Uterus (tissue), 4 donors: ENCODE measurements at places on chromosomes 5 and 9.

DNA sequence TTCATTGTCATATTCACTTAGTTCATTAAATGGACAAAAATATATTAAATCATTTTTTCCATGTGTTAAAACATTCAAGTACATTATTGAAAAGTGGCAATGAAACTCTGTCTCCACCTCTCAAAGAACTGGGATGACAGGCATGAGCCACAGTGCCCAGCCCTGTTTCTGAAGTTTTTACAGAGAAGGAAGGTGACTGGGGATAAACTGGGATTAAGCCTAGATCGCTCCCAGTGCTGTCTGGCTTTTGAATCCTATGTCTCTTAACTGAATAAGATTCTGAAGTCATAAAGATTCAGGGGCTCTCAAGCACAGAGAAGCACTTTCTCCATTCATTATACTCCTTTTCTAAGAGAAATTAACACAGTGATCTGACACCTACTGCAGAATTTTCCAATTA is 88.3 kb downstream of the SLC38A9 start:
- DNase-seq, result no peak
- no peaks in the 10 kb centered on the region for H3K27me3 ChIP-seq
- H3K36me3 ChIP-seq, result no peaks in the 10 kb centered on the region
- H3K27ac ChIP-seq, result no peak overlapping the region
- H3K4me1 ChIP-seq, result peaks cover 7% of the 10 kb centered on the region

GRCh38 chr9:120883608-120883996 is 6.6 kb upstream of the PHF19 start:
- H3K27me3 ChIP-seq, result no peaks in the 10 kb centered on the region
- H3K27ac ChIP-seq, result no peak overlapping the region
- no peak for DNase-seq
- H3K4me1 ChIP-seq, result no peaks in the 10 kb centered on the region
- H3K4me3 ChIP-seq, result no peak overlapping the region

DNA sequence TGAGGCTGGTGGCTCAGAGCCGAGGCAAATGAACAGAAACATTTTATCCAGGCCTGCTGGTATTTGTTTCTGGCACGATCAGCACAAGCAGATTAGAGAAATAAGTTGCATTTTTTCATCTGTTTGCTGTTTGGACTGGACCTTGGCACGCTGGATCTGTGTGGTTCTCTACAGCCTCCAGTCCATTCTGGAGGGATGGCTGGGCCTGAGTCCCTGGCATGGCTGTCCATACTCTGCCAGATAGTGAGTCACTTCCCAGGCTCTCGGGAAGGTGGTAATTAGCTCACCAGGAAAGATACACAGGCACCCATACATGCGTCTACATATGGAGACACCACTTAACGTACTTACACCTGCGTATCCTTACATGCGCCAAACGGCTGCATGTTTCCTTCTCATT is 78.6 kb downstream of the SPRY4 start:
- no peak overlapping the region for H3K27ac ChIP-seq
- no peaks in the 10 kb centered on the region for H3K27me3 ChIP-seq
- H3K4me1 ChIP-seq, result peaks cover 9% of the 10 kb centered on the region
- H3K36me3 ChIP-seq, result no peaks in the 10 kb centered on the region
- DNase-seq, result no peak

DNA sequence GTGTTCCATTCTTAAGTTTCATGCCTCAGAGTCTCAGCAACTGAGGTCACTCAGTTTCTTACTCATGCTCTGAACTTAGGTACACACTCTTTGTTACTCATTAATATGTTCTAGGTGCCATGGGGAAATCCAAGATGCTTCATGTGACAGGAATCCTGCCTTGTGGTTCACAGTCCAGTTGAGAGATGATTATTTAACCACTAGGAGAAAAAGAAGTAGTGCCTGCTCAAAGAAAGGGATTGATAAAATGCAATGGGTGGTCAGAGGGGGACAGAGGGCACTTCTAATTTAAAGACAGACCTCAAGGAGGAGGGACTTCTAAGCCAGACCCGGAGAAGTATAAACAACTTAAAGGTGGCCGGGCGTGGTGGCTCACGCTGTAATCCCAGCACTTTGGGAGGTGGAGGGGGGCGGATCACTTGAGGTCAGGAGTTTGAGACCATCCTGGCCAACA is 69.0 kb downstream of the UGCG start:
- H3K4me1 ChIP-seq, result no peaks in the 10 kb centered on the region
- no peaks in the 10 kb centered on the region for H3K27me3 ChIP-seq
- no peaks in the 10 kb centered on the region for H3K36me3 ChIP-seq

GRCh38 chr9:128928624-128929023 is 7.8 kb downstream of the PHYHD1 start:
- peak overlapping the region; percentile 34 for H3K27ac ChIP-seq
- no peak for DNase-seq
- no peaks in the 10 kb centered on the region for H3K36me3 ChIP-seq
- H3K4me1 ChIP-seq, result peaks cover 9% of the 10 kb centered on the region
- no peaks in the 10 kb centered on the region for H3K27me3 ChIP-seq

- H3K4me1 ChIP-seq, result no peaks in the 10 kb centered on the region
- DNase-seq, result no peak
- no peak overlapping the region for H3K4me3 ChIP-seq
- H3K36me3 ChIP-seq, result no peaks in the 10 kb centered on the region
- no peak overlapping the region for H3K27ac ChIP-seq
Observed at GRCh38 chr9:88193766-88194165, 55.5 kb upstream of the SPATA31C2 start.

GRCh38 chr5:73896097-73896496 is 270.1 kb downstream of the ARHGEF28 start:
- no peaks in the 10 kb centered on the region for H3K4me1 ChIP-seq
- no peaks in the 10 kb centered on the region for H3K36me3 ChIP-seq
- no peak for DNase-seq
- no peak overlapping the region for H3K27ac ChIP-seq

DNA sequence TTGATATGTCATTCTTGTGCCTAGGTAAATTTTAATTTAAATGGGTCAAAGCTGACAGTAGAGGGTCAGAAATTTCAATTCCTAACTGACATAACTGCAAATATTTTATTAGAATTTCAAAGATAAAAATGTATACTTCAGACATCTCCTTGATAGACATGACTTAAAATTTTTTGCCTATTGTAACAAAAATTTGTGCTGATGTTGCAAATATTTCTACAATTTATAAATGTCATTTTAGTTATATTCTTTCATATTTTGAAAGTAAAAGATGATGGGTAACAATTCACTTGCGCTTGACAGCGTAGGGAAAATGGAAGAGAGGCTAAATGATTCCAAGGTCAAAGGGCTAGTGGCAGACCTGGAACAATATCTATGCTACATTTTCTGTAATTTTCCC is 220.3 kb upstream of the ST8SIA4 start:
- H3K4me1 ChIP-seq, result no peaks in the 10 kb centered on the region
- no peak overlapping the region for H3K4me3 ChIP-seq
- no peaks in the 10 kb centered on the region for H3K27me3 ChIP-seq
- DNase-seq, result no peak

DNA sequence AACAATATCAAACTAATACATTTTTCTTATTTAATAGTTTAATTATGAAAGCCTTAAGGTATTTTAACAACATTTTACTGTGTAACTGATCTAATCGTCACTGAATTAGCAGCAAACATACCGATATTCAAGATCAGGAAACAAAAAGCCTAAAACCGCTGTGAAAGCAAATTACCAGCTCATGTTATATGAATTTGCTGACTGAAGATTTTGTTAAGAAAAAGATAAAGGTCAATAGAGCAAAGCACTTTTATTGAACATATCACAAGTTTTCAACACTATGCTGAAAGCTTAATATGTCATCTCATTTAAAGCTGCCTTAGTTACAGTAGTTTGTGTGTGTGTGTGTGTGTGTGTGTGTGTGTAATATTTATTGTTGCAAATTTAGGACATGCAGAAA is 1634.9 kb upstream of the NUDT12 start:
- no peaks in the 10 kb centered on the region for H3K4me1 ChIP-seq
- no peak for DNase-seq
- H3K27ac ChIP-seq, result no peak overlapping the region
- no peak overlapping the region for H3K4me3 ChIP-seq

DNA sequence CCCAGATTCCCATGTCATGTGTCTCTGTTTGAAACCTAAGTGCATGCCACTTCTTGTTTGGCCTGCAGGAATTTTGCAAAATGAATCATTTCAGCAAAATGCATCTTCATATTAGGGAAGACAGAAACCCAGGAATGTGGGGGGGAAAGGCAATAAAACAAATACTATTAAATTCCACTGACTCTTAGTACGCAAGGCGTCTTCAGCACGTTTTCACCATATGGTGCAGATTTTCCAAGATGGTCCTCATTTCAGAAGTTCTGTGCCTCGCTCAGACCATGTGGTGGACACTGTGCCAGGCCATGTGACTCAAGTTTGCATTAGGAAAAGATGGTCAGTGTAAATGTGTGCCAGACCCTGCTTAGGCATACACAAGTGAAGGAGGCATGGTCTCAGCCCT is 184.0 kb downstream of the ACTL7B start:
- H3K27me3 ChIP-seq, result no peaks in the 10 kb centered on the region
- no peaks in the 10 kb centered on the region for H3K36me3 ChIP-seq
- no peak overlapping the region for H3K4me3 ChIP-seq
- DNase-seq, result no peak

- H3K27ac ChIP-seq, result peak overlapping the region; percentile 93
- no peaks in the 10 kb centered on the region for H3K27me3 ChIP-seq
- no peaks in the 10 kb centered on the region for H3K4me1 ChIP-seq
- H3K36me3 ChIP-seq, result no peaks in the 10 kb centered on the region
Observed at GRCh38 chr9:4299005-4299795, 668 bp downstream of the GLIS3 start.

DNA sequence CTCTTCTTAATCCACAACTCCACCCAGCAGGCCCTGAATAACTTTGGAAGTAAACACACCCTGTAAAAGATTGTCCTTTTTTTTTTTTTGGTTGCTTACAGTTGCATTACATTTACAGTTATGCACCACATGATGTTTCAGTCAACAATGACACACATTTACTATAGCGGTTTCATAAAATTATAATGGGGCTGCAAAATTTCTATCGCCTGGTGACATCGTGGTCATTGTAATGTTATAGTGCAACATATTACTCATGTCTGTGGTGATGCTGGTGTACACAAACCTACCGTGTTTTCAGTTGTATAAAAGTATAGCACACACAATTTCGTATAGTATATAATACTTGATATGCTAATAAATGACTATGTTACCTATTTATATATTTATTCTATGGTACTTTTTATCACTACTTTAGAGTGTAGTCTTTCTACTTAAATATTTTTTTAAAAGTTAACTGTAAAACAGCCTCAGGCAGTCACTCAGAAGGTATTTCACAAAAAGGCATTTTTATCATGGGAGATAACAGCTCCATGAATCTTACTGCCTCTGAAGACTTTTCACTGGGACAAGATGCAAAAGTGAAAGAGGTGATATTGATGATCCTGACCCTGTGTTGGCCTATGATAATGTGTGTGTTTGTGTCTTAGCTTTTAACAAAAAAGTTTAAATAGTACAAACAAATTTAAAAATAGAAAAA is 695.4 kb upstream of the CDH18 start:
- H3K36me3 ChIP-seq, result no peaks in the 10 kb centered on the region
- no peak overlapping the region for H3K27ac ChIP-seq
- H3K4me3 ChIP-seq, result no peak overlapping the region
- H3K4me1 ChIP-seq, result no peaks in the 10 kb centered on the region
- H3K27me3 ChIP-seq, result no peaks in the 10 kb centered on the region

- H3K4me3 ChIP-seq, result no peak overlapping the region
- H3K27ac ChIP-seq, result no peak overlapping the region
- H3K36me3 ChIP-seq, result no peaks in the 10 kb centered on the region
- H3K4me1 ChIP-seq, result no peaks in the 10 kb centered on the region
- no peaks in the 10 kb centered on the region for H3K27me3 ChIP-seq
Observed at GRCh38 chr5:116521173-116521872, 53.3 kb downstream of the SEMA6A start.

- no peak overlapping the region for H3K4me3 ChIP-seq
- H3K36me3 ChIP-seq, result no peaks in the 10 kb centered on the region
- H3K27ac ChIP-seq, result no peak overlapping the region
- H3K4me1 ChIP-seq, result no peaks in the 10 kb centered on the region
- DNase-seq, result no peak
Observed at GRCh38 chr5:169566202-169566601, 17.4 kb upstream of the SPDL1 start.

DNA sequence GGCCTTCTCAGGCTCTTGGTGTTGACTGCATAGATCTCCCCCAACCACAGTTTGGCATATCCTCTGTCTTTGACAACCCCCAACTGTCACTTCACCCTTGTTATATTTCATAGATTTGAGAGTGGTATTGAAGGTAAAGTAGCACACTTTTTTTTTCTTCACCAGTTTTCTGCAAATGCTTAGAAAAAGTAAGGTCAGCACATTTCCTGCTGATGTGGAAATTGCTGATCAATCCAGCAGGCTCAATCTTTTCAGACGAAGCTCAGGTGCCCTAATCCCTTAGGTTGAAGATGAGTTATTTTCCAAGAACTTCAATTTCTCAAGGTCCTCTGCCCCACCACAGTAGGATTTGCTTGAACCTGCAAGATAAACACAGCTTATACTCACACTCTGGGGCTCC is 38.5 kb upstream of the ANKRD31 start:
- H3K4me3 ChIP-seq, result no peak overlapping the region
- H3K36me3 ChIP-seq, result no peaks in the 10 kb centered on the region
- DNase-seq, result no peak

- H3K36me3 ChIP-seq, result no peaks in the 10 kb centered on the region
- peaks cover 4% of the 10 kb centered on the region for H3K27me3 ChIP-seq
- no peak for DNase-seq
- H3K4me3 ChIP-seq, result no peak overlapping the region
- no peak overlapping the region for H3K27ac ChIP-seq
Observed at GRCh38 chr5:154523104-154523503, 45.1 kb upstream of the HAND1 start.

- no peaks in the 10 kb centered on the region for H3K27me3 ChIP-seq
- no peak overlapping the region for H3K27ac ChIP-seq
- no peaks in the 10 kb centered on the region for H3K36me3 ChIP-seq
- H3K4me1 ChIP-seq, result no peaks in the 10 kb centered on the region
Observed at GRCh38 chr9:116941266-116941665, 254.2 kb downstream of the TRIM32 start.

DNA sequence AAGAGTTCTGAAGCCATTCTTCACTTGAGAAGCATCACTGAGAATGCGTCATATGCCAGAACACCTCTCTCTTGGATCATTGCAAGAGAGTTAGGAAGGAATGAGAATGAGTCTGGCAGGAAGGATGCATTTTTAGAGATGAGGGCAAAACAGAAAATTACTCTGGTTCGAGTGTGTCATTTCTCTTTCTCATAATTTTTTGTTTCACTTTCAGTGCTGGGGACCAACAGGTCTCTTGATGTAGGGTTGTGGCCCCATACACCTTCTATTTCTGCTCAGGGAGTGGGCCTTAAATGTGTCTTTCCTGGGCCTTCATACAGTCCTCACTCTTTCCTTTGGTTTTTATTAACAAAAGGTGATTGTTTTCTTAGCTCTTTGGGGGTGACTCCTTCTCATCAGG is 302.4 kb downstream of the NR3C1 start:
- no peak overlapping the region for H3K27ac ChIP-seq
- peaks cover 1% of the 10 kb centered on the region for H3K36me3 ChIP-seq
- DNase-seq, result no peak
- H3K27me3 ChIP-seq, result no peaks in the 10 kb centered on the region

GRCh38 chr5:74336297-74336696 is 304.2 kb downstream of the ENC1 start:
- H3K4me3 ChIP-seq, result no peak overlapping the region
- no peaks in the 10 kb centered on the region for H3K4me1 ChIP-seq
- H3K36me3 ChIP-seq, result no peaks in the 10 kb centered on the region
- H3K27me3 ChIP-seq, result no peaks in the 10 kb centered on the region
- no peak for DNase-seq
- H3K27ac ChIP-seq, result no peak overlapping the region
